ENCODE measurements at places on chromosomes 3 and 15. TPM values are rescaled to one million over a fixed set of nuclear protein-coding genes. Genes with fewer than 3 reads are reported as not detected.

Gene CPNE9
- not detected for total RNA-seq

Gene DYNLT2B
- 3.2 TPM for total RNA-seq

Gene LOXL1
- 14.6 TPM for total RNA-seq

Gene ATP13A5
- not detected for total RNA-seq

Gene CX3CR1
- total RNA-seq = 1.5 TPM

Gene MBD4
- total RNA-seq = 18.7 TPM

Gene EPB42
- total RNA-seq = 0.24 TPM

Gene NRG4
- not detected for total RNA-seq

Gene CLDN16
- not detected for total RNA-seq

Gene CNTN4
- 2.6 TPM for total RNA-seq

Gene ISLR
- total RNA-seq = 11.6 TPM

Gene LTK
- 1.1 TPM for total RNA-seq

All from Right ventricle myocardium superior (tissue), 1 donor.